ENCODE measurements at places on chromosomes 2 and 18.
A peak's percentile ranks its signal among the peaks of the same experiment; 100 is the strongest.

DNA sequence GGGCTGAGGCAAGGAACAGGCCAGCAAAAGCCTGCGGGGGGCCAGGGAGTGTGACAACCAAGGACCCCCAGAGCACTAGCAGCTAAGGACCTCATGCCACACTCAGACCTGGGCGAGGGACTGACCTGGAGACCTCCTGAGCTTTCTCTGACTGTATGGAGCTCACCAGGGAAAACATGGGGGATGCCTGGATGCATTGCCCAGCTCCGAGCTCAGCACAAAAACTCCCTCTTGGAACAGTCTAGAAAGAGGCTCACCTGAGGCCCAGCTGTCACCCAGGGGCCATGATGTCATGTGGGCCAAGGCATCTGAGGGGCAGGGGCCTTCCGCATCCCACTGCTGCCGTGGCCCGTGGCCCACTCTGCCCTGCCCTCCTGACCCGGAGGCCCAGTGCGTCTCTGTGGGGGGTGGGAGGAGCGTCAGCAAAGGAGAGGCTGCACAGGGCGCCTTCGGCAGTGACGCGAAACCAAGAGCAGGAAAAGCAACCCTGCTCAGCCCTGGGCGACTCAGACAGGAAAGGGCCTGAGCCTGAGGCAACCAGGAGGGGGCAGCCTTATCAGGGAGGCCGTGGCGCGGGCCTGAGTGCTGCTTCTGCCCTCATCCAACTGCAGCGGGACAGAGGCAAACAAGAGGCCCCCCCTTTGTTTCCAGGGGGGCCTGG lies 57.3 kb upstream of the ALPP start:
- no peak overlapping the region for H3K27ac ChIP-seq
- DNase-seq = no peak
- no peaks in the 10 kb centered on the region for H3K27me3 ChIP-seq
- H3K4me1 ChIP-seq = peaks cover 16% of the 10 kb centered on the region
- H3K4me3 ChIP-seq = no peak overlapping the region

DNA sequence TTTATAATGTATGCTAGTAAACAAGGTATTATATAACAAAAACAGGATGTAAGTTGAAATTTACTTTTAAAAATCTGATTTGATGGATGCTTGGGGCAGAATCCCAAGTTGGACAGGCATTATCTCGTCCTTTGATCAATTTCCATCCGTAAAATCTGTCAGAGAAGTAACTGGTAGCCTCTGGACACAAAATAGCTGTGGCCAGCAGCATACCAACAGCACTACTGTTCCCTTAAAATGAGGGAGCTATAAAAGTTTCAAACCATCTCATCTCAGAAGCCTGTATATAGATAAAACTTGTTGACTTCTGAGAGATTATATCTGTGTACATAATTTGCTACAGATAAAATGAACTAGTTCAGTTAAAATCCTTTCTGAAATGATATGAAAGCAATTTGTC lies 14.7 kb upstream of the METAP1D start:
- H3K27me3 ChIP-seq = no peaks in the 10 kb centered on the region
- no peak overlapping the region for H3K27ac ChIP-seq
- peaks cover 15% of the 10 kb centered on the region for H3K36me3 ChIP-seq
- no peaks in the 10 kb centered on the region for H3K4me1 ChIP-seq

GRCh38 chr2:127400897-127401756 lies 13.4 kb upstream of the MAP3K2 start:
- no peak overlapping the region for H3K27ac ChIP-seq
- no peak for DNase-seq
- H3K27me3 ChIP-seq = no peaks in the 10 kb centered on the region
- peaks cover 46% of the 10 kb centered on the region for H3K4me1 ChIP-seq
- no peaks in the 10 kb centered on the region for H3K36me3 ChIP-seq

- H3K36me3 ChIP-seq = no peaks in the 10 kb centered on the region
- H3K4me3 ChIP-seq = no peak overlapping the region
- DNase-seq = no peak
- no peak overlapping the region for H3K27ac ChIP-seq
- H3K4me1 ChIP-seq = peaks cover 3% of the 10 kb centered on the region
These were observed 144.7 kb upstream of the CTNNA2 start for GRCh38 chr2:79368116-79368630.

- DNase-seq = peak; percentile 28
- H3K4me1 ChIP-seq = no peaks in the 10 kb centered on the region
- H3K27me3 ChIP-seq = peaks cover 4% of the 10 kb centered on the region
- H3K36me3 ChIP-seq = no peaks in the 10 kb centered on the region
- no peak overlapping the region for H3K4me3 ChIP-seq
These were observed 10.0 kb downstream of the NGEF start for GRCh38 chr2:233002829-233003657.

DNA sequence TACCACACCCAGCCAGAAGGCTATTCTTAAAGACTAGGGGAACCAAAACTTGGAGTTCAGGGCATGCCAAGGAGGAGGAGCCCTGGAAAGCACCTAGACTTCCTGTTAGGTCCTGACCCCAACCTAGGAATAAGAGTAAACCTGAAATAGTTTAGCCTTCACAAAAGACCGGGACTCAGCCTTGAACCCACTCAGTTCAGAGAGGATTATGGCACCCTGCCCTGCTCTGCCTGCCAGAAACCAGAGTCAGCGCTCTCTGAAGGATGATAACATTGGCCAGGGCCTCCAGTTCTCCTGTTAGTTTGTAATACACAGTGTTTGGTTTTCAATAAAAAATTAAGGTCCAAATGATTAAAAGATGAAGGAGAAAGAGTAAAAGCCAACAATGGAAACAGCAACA lies 96.4 kb downstream of the LDLRAD4 start:
- peaks cover 36% of the 10 kb centered on the region for H3K36me3 ChIP-seq
- no peak for DNase-seq
- no peaks in the 10 kb centered on the region for H3K27me3 ChIP-seq
- H3K27ac ChIP-seq = no peak overlapping the region
- H3K4me1 ChIP-seq = no peaks in the 10 kb centered on the region

DNA sequence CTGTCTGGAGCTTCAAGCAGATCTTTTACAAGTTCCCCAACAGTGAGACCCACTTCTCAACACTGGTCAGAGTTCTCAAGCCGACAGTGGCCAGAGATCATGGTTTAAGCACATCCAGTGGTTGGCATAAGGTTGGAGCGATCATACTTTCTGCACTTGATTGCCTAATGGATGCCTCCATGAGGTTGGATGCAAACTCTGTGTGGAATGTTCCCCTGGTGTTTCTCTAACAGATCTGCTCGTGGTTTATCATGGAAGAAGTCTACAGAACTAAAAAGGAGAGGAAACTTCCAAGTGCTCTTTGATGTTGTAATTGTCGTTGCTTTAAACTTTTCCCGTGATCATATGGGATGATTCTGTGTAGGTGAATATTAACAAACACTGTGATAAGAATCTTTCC lies 60.7 kb downstream of the SH3RF3 start:
- no peak for DNase-seq
- H3K4me1 ChIP-seq = peaks cover 10% of the 10 kb centered on the region
- no peak overlapping the region for H3K27ac ChIP-seq
- peaks cover 29% of the 10 kb centered on the region for H3K27me3 ChIP-seq

- H3K4me1 ChIP-seq = no peaks in the 10 kb centered on the region
- DNase-seq = no peak
- H3K36me3 ChIP-seq = no peaks in the 10 kb centered on the region
- H3K4me3 ChIP-seq = no peak overlapping the region
- H3K27me3 ChIP-seq = peaks cover 20% of the 10 kb centered on the region
These were observed 114.5 kb downstream of the LOXHD1 start for GRCh38 chr18:46542545-46542944.

DNA sequence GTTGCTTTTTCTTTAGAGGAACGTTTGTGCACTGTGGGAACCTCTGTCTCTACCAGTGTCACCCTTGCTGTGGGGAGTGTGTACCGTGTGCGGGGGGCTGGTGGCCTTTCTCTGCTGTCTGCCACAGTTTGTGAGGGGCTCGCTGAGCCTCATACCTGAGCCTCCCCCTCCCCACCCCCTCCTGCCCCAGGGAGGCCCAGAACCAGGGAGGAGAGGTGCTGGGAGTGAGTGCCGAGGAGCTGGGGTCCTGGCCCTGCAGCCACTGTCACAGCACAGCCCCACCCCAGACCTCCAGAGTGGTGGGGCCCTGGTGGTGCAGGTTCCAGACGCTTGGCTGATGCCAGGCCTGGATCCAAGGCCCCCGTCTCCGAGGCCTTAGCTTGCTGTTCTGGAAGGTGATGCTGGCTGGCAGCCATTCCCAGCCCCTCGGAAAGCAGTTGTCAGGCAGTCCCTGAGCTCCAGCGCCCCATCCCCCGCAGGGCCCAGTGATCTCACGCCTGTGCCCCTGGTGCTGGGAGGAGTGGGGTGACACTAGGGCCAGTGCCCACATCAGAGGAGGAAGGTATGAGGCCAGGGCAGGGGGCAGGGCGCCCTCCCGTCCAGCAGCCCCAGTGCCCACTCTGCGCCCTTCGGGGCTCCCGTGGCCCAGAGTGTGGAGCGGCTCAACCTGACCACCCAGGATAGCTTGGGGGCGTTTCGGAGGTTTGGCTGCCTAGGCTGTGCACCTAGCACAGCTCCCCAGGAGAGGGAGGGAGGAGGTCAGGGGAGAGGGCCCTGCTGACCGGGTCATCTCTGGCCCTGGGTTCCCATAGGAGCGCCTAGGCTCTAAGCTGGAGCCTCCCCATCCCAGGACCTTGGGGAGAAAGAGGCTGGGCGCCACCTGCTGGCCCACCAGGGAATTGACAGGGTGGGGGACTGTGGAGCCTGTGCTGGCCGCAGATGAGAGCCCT lies 53.0 kb upstream of the ALPP start:
- no peak overlapping the region for H3K27ac ChIP-seq
- H3K36me3 ChIP-seq = no peaks in the 10 kb centered on the region
- H3K4me1 ChIP-seq = peaks cover 6% of the 10 kb centered on the region
- no peak overlapping the region for H3K4me3 ChIP-seq
- peak; percentile 84 for DNase-seq

DNA sequence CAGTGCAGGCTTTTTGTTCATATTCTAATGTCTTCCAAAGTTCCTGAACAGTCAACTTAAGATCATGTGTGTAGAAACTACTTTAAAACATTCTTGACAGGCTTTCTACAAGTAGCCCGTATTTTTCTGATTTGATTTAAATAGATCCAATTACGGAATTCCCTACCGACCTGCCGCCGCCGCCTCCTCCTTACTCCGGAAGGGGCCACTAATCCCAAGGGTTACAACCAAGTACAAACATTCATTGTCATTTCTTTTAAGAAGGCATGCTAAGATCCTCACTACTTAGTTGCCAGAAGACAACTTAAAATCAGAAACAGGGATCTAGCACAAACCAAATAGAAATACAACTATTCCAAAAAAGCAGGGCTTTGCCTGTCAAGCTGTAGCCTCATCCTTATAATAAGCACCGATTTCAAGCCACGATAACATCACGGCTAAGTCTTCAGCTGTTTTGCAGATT lies 784 bp downstream of the WDR33 start:
- H3K4me1 ChIP-seq = peaks cover 39% of the 10 kb centered on the region
- peak overlapping the region; percentile 99 for H3K27ac ChIP-seq
- no peaks in the 10 kb centered on the region for H3K27me3 ChIP-seq
- H3K4me3 ChIP-seq = peak overlapping the region; percentile 85
- DNase-seq = no peak

DNA sequence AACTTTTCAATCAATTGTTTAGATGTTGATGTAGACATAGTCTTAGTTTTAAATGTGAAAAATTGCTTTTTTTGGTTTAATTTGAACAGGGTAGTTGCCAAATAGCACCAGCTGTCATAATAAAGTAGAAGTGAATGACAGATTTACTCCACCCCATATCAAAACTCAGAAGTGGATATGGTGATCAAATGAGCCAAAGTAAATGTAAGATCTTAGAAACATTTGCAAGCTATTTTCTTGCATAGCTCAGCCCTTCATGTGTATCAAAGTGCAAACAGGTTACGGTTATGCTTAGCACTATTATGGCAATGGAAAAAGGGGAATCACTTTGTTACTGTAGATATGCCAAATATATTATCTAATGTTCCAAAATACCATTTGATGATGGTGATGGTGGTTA lies 540.9 kb upstream of the NRP2 start:
- H3K4me1 ChIP-seq = no peaks in the 10 kb centered on the region
- no peak for DNase-seq
- H3K36me3 ChIP-seq = peaks cover 2% of the 10 kb centered on the region
- H3K27ac ChIP-seq = no peak overlapping the region
- no peaks in the 10 kb centered on the region for H3K27me3 ChIP-seq
- no peak overlapping the region for H3K4me3 ChIP-seq

- H3K36me3 ChIP-seq = no peaks in the 10 kb centered on the region
- H3K4me1 ChIP-seq = no peaks in the 10 kb centered on the region
- H3K27me3 ChIP-seq = no peaks in the 10 kb centered on the region
- no peak overlapping the region for H3K27ac ChIP-seq
- no peak for DNase-seq
- H3K4me3 ChIP-seq = no peak overlapping the region
These were observed 4.6 kb upstream of the DSG4 start for GRCh38 chr18:31371989-31372388.

DNA sequence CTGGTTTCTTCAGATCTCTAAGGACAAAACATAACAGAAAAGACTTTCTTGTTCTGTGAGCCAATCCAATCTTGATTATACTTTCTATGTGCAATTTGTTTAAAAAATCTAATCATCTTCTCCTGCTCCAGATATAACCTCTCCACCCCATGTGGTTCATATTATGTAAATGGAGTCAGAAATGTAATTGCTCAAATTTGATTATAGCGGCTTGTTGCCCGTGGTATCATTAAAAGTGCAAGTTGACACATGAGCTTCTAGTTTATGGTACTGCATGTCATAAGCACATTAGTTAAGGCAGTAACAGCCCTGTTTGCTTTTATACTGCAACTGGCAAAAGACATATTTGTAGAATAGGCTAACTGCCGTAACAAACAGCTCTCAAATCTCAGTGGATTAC lies 715.1 kb upstream of the CDH7 start:
- H3K27me3 ChIP-seq = no peaks in the 10 kb centered on the region
- no peaks in the 10 kb centered on the region for H3K4me1 ChIP-seq
- H3K4me3 ChIP-seq = no peak overlapping the region
- no peaks in the 10 kb centered on the region for H3K36me3 ChIP-seq
- H3K27ac ChIP-seq = no peak overlapping the region

DNA sequence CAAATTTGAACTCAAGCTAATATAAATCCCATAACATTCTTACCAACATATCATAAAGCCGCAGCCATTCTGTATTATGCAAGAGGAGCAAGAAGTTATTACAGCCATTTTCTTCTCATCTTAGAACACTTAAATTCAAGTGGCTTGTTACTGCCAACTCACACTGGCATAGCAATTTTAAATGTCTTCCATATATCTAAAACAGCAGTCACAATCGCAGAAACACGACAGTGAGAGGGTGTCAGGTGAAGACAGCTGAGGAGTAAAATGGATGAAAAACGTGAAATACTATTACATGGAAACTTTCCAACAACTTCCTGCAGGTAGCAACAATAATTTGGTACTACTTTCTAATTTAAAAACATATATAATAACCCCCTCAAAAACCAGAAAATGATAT lies 17.9 kb downstream of the PPP3R1 start:
- no peak for DNase-seq
- no peaks in the 10 kb centered on the region for H3K36me3 ChIP-seq
- no peak overlapping the region for H3K4me3 ChIP-seq
- no peaks in the 10 kb centered on the region for H3K27me3 ChIP-seq

DNA sequence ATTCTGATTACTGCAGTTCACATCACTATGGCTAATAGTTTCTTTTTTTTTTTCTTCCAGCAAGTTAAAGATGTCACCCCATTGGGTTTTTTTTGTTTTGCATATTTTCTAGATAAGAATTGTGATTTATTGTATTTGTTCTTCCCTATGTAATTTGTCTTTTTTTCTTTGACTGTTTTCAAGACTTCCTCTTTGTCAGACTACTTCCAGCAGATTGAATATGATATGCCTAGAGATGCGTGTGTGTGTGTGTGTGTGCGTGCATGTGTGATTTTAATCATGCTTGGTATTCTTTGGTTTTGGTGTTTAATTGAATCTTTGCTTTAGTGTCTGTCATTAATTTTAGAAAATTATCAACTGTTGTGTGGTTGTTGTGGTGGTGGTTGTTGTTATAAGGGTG lies 166.7 kb upstream of the SLC39A10 start:
- no peak overlapping the region for H3K4me3 ChIP-seq
- H3K4me1 ChIP-seq = peaks cover 15% of the 10 kb centered on the region
- H3K27me3 ChIP-seq = no peaks in the 10 kb centered on the region
- H3K27ac ChIP-seq = no peak overlapping the region
- no peak for DNase-seq
